Endothelial cell (in vitro differentiated cells): ENCODE measurements at places on chromosomes 6 and 20.
A peak's percentile ranks its signal among the peaks of the same experiment; 100 is the strongest.

- peaks cover 4% of the 10 kb centered on the region for H3K27me3 ChIP-seq
- H3K27ac ChIP-seq, result no peak overlapping the region
- peaks cover 21% of the 10 kb centered on the region for H3K4me1 ChIP-seq
- peaks cover 3% of the 10 kb centered on the region for H3K36me3 ChIP-seq
These were observed 3.8 kb downstream of the SNPH start for GRCh38 chr20:1269850-1270249.

DNA sequence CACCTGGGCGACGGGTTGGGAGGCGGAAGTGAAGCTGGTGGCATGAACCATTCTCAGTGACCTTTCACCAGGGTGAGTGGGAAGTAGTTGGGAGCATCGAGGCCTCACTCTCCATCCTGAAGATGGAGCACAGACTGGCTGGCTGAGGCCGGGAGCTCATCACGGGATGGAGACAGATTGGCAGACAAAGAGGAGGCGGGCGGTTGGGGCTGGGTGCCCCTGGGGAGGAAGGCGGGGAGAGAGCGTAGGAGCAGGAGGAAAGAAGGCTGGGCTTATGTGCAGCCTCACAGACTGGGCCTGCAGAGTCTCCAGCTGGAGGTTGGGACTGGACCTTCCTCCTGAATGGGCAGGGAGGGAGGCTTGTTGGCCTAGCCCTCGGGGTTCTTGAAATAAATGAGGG, 44.2 kb upstream of the SCRT2 start:
- DNase-seq, result no peak
- no peak overlapping the region for H3K27ac ChIP-seq
- H3K4me3 ChIP-seq, result no peak overlapping the region

- H3K27me3 ChIP-seq, result no peaks in the 10 kb centered on the region
- H3K36me3 ChIP-seq, result no peaks in the 10 kb centered on the region
- no peak overlapping the region for H3K4me3 ChIP-seq
- no peak for DNase-seq
- H3K4me1 ChIP-seq, result peaks cover 9% of the 10 kb centered on the region
These were observed 19.3 kb upstream of the SCML4 start for GRCh38 chr6:107843400-107843799.

GRCh38 chr6:43942011-43942442, 172.0 kb downstream of the VEGFA start:
- no peak for DNase-seq
- peaks cover 9% of the 10 kb centered on the region for H3K36me3 ChIP-seq
- no peak overlapping the region for H3K27ac ChIP-seq
- H3K27me3 ChIP-seq, result peaks cover 5% of the 10 kb centered on the region
- H3K4me3 ChIP-seq, result no peak overlapping the region

- H3K4me3 ChIP-seq, result no peak overlapping the region
- peaks cover 10% of the 10 kb centered on the region for H3K4me1 ChIP-seq
- no peaks in the 10 kb centered on the region for H3K27me3 ChIP-seq
- no peaks in the 10 kb centered on the region for H3K36me3 ChIP-seq
- H3K27ac ChIP-seq, result no peak overlapping the region
These were observed 213.0 kb upstream of the LAMP5 start for GRCh38 chr20:9301129-9302090.

GRCh38 chr6:122619309-122619708, 9.1 kb downstream of the PKIB start:
- H3K36me3 ChIP-seq, result peaks cover 9% of the 10 kb centered on the region
- H3K4me1 ChIP-seq, result no peaks in the 10 kb centered on the region
- no peak overlapping the region for H3K27ac ChIP-seq
- no peak overlapping the region for H3K4me3 ChIP-seq
- H3K27me3 ChIP-seq, result no peaks in the 10 kb centered on the region

- H3K27me3 ChIP-seq, result no peaks in the 10 kb centered on the region
- H3K4me1 ChIP-seq, result no peaks in the 10 kb centered on the region
- H3K36me3 ChIP-seq, result no peaks in the 10 kb centered on the region
- no peak overlapping the region for H3K4me3 ChIP-seq
- DNase-seq, result no peak
These were observed 46.3 kb downstream of the FAM83B start for GRCh38 chr6:54892831-54893230.

DNA sequence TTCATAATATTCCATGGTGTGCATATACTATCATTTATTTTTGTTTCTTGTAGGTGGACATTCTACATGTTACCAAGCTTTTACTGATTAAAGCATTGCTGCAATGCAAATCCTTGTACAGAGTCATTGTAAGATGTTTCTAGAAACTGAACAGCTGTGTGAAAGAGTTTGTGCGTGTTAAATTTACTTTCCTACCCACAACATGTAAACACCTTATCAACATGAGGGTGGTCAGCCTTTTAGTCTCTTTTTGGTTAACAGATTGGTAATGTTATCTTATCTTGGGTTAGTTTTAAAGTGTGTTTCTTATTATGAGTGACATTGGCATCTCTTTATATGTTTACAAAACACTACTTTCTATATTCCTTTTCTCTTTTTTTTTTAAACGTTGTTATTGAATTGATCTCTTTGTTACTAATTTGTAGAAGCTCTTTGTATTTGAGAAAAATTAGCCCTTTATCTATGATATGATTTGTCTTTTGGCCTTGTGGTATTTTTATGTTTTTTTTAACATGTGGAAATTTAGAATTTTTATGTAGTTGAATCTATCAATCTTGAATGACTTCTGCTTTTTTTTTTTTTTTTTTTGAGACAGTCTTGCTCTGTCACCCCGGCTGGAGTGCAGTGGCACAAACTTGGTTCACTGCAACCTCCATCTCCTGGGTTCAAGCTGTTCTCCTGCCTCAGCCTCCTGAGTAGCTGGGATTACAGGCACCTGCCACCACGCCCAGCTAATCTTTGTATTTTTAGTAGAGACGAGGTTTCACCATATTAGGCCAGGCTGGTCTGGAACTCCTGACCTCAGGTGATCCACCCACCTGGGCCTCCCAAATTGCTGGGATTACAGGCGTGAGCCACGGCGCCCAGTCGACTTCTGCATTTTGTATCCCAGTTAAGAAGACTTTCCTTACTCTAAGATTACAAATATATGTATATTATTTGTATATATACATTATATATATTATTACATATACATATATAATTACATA, 112.1 kb downstream of the TCP11 start:
- no peaks in the 10 kb centered on the region for H3K36me3 ChIP-seq
- no peak overlapping the region for H3K4me3 ChIP-seq
- DNase-seq, result no peak
- H3K27me3 ChIP-seq, result peaks cover under 1% of the 10 kb centered on the region
- no peak overlapping the region for H3K27ac ChIP-seq

GRCh38 chr6:118651282-118652050, at the start of gene CEP85L:
Gene CEP85L, minus strand, starts transcription at chr6:118651591. Its CDS starts 322 bp downstream, at chr6:118651269.
- peaks cover 12% of the 10 kb centered on the region for H3K4me1 ChIP-seq
- peak; percentile 92 for DNase-seq
- no peaks in the 10 kb centered on the region for H3K36me3 ChIP-seq
- peaks cover 9% of the 10 kb centered on the region for H3K27me3 ChIP-seq
- peak within 1 kb of the TSS; percentile 82 for H3K27ac ChIP-seq
- peak within 1 kb of the TSS; percentile 96 for H3K4me3 ChIP-seq

- H3K36me3 ChIP-seq, result peaks cover 10% of the 10 kb centered on the region
- no peaks in the 10 kb centered on the region for H3K4me1 ChIP-seq
- DNase-seq, result no peak
These were observed 23.7 kb downstream of the RIOK1 start for GRCh38 chr6:7413151-7413823.

- peaks cover 1% of the 10 kb centered on the region for H3K4me1 ChIP-seq
- DNase-seq, result no peak
- no peak within 1 kb of the TSS for H3K4me3 ChIP-seq
- H3K36me3 ChIP-seq, result no peaks in the 10 kb centered on the region
These were observed at the start of gene MAS1L for GRCh38 chr6:29487660-29488059. Gene MAS1L, minus strand, starts transcription at chr6:29487956. Its CDS starts 54 bp downstream, at chr6:29487902.

DNA sequence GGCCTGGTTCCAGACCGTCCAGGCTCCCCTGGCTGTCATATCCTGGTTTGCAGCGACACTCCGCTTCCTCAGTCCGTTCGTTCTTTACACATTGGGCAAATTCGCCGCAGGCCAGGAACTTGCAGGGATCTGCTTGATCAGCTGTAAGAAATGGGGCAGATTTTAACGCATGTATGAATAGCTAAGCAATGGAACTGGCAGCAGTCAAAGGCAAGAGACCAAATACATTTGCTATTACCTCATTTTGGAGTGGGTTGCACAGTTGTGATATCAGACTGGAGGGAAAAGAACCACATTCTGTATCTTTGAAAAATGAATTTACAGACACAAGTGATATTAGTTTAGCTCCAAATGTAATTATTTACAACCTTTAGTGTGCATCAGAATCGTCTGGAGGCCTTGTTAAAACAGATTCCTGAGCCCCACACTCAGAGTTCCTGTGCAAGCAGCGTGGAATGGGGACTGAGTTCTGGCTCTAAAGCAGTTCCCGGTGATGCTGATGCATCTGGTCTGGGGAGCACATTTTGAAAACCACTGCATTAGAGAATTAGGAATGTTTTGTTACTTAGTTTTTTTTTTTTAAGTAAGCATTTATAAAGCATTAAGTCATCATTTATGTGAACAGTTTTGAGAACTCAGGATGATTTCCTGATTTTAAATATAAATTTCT, 141.3 kb downstream of the IMPG1 start:
- H3K36me3 ChIP-seq, result no peaks in the 10 kb centered on the region
- no peaks in the 10 kb centered on the region for H3K27me3 ChIP-seq
- H3K27ac ChIP-seq, result no peak overlapping the region

GRCh38 chr6:33720998-33721397, 9.5 kb upstream of the UQCC2 start:
- H3K27me3 ChIP-seq, result peaks cover 4% of the 10 kb centered on the region
- no peak overlapping the region for H3K27ac ChIP-seq
- no peaks in the 10 kb centered on the region for H3K36me3 ChIP-seq
- H3K4me3 ChIP-seq, result no peak overlapping the region

DNA sequence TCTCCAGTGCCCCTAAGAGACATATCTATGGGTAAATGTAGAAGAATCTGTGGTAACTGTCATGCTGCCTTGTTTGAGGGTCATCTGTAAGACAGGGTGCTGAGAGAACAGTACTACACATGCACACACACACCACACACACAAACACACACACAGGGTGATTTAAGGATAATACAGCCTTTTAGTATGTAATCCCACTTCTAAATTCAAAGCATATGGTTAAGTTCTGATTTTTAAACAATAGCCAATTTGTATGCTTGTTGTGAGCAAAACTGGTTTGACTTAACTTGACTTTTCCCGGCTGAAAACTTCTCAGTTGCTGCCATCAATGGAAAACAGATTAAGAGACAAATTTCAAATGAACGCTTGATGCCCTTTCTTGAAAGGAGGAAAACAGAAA, 241.8 kb downstream of the ADGRG6 start:
- no peaks in the 10 kb centered on the region for H3K36me3 ChIP-seq
- no peak overlapping the region for H3K4me3 ChIP-seq
- no peaks in the 10 kb centered on the region for H3K4me1 ChIP-seq
- H3K27ac ChIP-seq, result no peak overlapping the region

GRCh38 chr6:4975506-4975905, 28.3 kb downstream of the RPP40 start:
- peaks cover 5% of the 10 kb centered on the region for H3K36me3 ChIP-seq
- no peaks in the 10 kb centered on the region for H3K4me1 ChIP-seq
- DNase-seq, result no peak
- H3K27me3 ChIP-seq, result peaks cover 11% of the 10 kb centered on the region
- no peak overlapping the region for H3K4me3 ChIP-seq
- no peak overlapping the region for H3K27ac ChIP-seq

GRCh38 chr6:17988422-17988944, 1.0 kb upstream of the KIF13A start:
- H3K4me3 ChIP-seq, result peak overlapping the region; percentile 99
- no peak for DNase-seq
- H3K4me1 ChIP-seq, result peaks cover 42% of the 10 kb centered on the region
- H3K36me3 ChIP-seq, result peaks cover 30% of the 10 kb centered on the region

GRCh38 chr6:17418281-17419188, 25.1 kb downstream of the CAP2 start:
- H3K4me3 ChIP-seq, result no peak overlapping the region
- H3K36me3 ChIP-seq, result no peaks in the 10 kb centered on the region
- peaks cover 9% of the 10 kb centered on the region for H3K4me1 ChIP-seq

DNA sequence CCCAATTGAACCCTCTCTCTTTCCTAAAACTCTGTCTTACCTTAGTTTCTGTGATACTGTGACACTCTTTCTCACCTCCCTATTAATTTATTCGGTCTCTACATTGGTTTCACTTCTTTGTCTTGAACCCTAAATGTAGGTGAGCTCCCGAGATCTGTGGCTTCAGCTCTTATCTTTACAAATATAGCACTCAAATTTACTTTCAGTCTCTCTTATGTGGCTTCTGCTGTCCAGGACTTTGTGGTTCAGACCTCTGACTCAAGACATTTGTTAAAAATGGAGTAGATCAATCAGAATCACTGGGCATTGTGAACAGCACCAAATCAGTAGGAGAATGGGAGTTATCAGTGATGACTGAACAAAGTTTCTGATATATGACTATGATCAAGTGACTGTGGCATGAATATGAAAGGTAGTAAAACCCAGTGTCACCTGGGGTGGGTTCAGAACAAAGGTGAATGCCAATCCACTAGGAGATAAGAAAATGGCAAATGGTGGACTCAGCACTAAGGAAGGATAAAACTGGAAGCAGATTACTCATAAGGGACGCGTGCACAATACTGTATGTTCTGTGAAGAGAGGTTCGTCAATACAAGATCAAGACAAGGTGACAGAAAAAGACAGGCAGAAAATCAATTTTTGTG, 27.2 kb downstream of the IL17F start:
- H3K36me3 ChIP-seq, result no peaks in the 10 kb centered on the region
- no peak overlapping the region for H3K4me3 ChIP-seq
- DNase-seq, result no peak
- H3K4me1 ChIP-seq, result no peaks in the 10 kb centered on the region
- no peaks in the 10 kb centered on the region for H3K27me3 ChIP-seq

DNA sequence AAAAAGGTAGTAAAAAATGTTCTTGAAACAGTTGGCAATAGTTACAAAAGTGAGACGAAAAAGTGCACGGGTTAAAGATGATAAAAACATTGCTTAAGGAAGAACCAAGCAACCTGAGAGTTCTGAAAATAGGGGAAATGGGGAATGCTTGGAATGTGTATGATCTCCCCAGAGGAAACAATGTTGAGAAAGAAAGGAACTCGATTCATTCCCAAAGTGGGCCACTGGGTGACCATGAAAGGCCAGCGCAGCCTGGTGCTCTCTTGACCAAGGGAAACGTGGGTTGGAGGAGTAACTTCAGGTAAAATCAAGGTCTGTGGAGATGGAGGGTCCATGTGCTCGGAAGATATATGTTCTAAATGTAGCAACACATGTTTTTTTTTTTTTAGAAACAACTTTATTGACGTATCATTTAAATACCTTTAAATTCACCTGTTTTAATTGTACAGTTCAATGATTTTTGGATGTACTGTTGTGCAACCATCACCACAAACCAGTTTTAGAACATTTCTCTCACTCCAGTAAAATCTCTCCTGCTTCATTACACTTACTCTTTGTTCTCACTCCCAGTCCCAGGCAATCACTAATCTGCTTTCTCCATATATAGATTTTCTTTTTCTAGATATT, 34.5 kb upstream of the CEP85L start:
- H3K4me1 ChIP-seq, result peaks cover 6% of the 10 kb centered on the region
- H3K36me3 ChIP-seq, result no peaks in the 10 kb centered on the region
- no peak overlapping the region for H3K4me3 ChIP-seq

- peaks cover 6% of the 10 kb centered on the region for H3K27me3 ChIP-seq
- H3K4me3 ChIP-seq, result no peak overlapping the region
- H3K27ac ChIP-seq, result no peak overlapping the region
- DNase-seq, result no peak
- H3K36me3 ChIP-seq, result peaks cover 12% of the 10 kb centered on the region
These were observed 38.7 kb downstream of the ACSS2 start for GRCh38 chr20:34915131-34915530.

- H3K36me3 ChIP-seq, result peaks cover 5% of the 10 kb centered on the region
- peaks cover 53% of the 10 kb centered on the region for H3K4me1 ChIP-seq
- H3K4me3 ChIP-seq, result no peak overlapping the region
These were observed 69.2 kb upstream of the SIRPA start for GRCh38 chr20:1825938-1826445.

- H3K4me3 ChIP-seq, result no peak overlapping the region
- no peaks in the 10 kb centered on the region for H3K4me1 ChIP-seq
- peaks cover 1% of the 10 kb centered on the region for H3K27me3 ChIP-seq
- no peak overlapping the region for H3K27ac ChIP-seq
These were observed 59.4 kb downstream of the RIOK1 start for GRCh38 chr6:7449018-7449417.
